Activated effector memory CD4-positive, alpha-beta T cell treated with Interleukin-2 at 50 U/mL for 16 hours (primary cell): ENCODE measurements at places on chromosomes 11 and 22.

- DNase-seq, result no peak
These were observed 55.4 kb downstream of the PLEKHA7 start for GRCh38 chr11:16958833-16959232.

- no peak for DNase-seq
These were observed 1.0 kb downstream of the FJX1 start for GRCh38 chr11:35619116-35619854.

DNA sequence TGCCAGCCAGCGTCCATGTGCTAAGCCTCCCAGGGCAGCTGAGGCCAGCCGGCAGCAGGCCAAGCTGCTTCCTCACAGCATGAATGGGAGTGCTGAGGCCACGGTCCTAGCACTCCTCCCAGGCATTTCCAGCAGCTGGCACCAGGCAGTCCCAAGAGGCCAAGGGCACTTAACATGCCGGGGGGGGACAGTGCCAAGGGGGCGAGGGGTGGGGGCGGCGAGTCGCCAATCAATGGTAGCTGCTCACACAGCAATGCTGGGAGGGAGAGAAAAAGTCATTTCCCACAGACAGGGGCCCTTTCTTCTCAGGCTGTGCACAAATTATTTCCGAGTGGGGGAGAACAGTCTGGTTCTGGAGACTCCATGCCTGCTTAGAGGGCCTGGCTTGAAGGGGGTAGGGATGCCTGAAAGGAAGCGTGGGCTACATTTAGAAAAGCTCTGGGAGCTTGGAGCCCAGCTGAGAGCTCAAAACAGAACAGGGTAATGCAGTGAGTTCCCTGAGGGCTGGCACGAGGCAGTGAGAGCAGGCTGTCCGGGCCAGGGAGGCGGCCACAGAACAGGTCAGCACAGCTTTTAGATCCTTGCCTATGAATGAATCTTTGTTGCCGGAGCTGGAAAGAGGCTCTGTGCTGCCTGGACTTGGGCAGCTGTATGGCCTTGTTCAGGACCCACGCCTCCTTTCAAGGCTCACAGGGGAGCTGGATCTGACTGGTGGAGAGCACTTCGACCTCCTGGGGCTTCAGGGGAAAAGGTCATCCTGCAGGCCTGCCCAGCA lies 14.4 kb upstream of the TBC1D10A start:
- DNase-seq, result no peak

DNA sequence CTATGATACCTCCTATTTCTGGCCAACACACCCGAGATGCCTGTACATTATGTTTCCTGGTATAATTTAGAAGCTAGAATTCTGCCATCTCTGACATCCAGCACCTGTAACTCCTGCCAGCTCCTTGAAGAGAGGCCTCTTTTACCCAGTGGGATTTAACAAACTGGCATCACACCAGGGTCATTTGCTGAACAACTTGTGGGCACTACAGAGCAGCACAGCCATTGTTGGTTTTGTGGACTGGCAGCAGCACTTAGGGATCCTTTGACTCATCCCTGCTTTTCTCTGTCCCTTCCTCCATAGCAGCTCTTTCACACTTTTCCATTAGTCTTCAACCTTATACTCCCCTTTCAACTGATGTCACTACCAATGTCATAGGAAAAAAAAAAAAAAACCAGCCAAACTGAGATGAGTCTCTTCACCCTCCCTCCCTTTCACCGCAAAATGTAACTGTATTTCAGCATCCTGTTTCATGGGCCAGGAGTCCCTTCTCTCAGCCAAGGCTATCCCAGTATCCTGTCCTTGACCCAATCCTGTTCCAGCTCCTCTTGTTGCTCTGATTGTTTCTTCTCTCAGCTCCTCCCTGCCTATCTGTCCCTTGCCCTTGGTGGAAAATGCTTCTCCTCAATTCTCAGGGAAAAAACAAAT lies 68.7 kb downstream of the PPFIBP2 start:
- no peak for DNase-seq
